ENCODE measurements at places on chromosomes 11 and 22. TPM values are rescaled to one million over a fixed set of nuclear protein-coding genes. Genes with fewer than 3 reads are reported as not detected.

Gene C11orf16
- total RNA-seq = not detected

Gene MB
- total RNA-seq = 8.7 TPM

Gene OR5B21
- not detected for total RNA-seq

Gene TESMIN
- total RNA-seq = 5.1 TPM

Gene FOLR3
- 0.25 TPM for total RNA-seq

Gene NAALADL1
- not detected for total RNA-seq

Gene MMP27
- total RNA-seq = not detected

Gene TYR
- not detected for total RNA-seq

Gene CFAP300
- total RNA-seq = 5.2 TPM
